ENCODE measurements at places on chromosomes 3 and 15. TPM values are rescaled to one million over a fixed set of nuclear protein-coding genes. Genes with fewer than 3 reads are reported as not detected.

SAMD7 gene
- total RNA-seq: not detected

SCN10A gene
- total RNA-seq: not detected

THPO gene
- not detected for total RNA-seq

FBXL22 gene
- 0.54 TPM for total RNA-seq

EPHB1 gene
- total RNA-seq: 0.46 TPM

ALDH1A2 gene
- total RNA-seq: 0.98 TPM

- H3K27ac ChIP-seq: no peak overlapping the region
- peaks cover 68% of the 10 kb centered on the region for H3K36me3 ChIP-seq
- H3K27me3 ChIP-seq: no peaks in the 10 kb centered on the region
- H3K4me3 ChIP-seq: no peak overlapping the region
- no peak for DNase-seq
- H3K4me1 ChIP-seq: no peaks in the 10 kb centered on the region
Measured at GRCh38 chr3:132504375-132504933, 87.2 kb downstream of the DNAJC13 start.

- DNase-seq: no peak
- peaks cover 6% of the 10 kb centered on the region for H3K4me1 ChIP-seq
- no peak overlapping the region for H3K27ac ChIP-seq
Measured at GRCh38 chr15:74667975-74668374, 27.8 kb downstream of the EDC3 start.

DNA sequence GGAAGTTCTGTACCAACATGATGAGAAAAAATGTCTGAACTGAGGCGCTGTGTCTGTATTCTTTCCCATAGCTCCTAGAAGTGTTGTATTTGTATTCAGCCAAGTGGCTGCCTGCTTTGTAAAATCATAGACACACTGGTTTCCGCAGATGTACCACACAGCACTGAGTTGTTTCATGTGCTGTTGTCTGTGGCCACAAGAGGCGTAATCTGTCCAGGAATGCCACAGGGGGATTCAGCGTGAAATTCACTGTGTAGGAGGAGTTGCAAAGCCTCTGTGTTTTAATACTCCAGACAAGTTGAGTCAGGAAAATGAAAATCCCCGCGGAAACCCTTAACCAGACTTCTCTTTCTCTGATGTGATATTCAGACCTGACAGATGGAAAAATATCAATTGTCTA lies 462.2 kb downstream of the NSUN3 start:
- no peak overlapping the region for H3K27ac ChIP-seq
- H3K4me1 ChIP-seq: no peaks in the 10 kb centered on the region
- no peak overlapping the region for H3K4me3 ChIP-seq
- no peaks in the 10 kb centered on the region for H3K36me3 ChIP-seq
- DNase-seq: no peak

GRCh38 chr15:83323296-83323711 lies 38.8 kb upstream of the BNC1 start:
- no peaks in the 10 kb centered on the region for H3K4me1 ChIP-seq
- no peak overlapping the region for H3K27ac ChIP-seq
- H3K36me3 ChIP-seq: no peaks in the 10 kb centered on the region

GRCh38 chr3:142244056-142244455 lies 18.7 kb upstream of the GK5 start:
- no peak overlapping the region for H3K27ac ChIP-seq
- DNase-seq: no peak
- H3K4me3 ChIP-seq: no peak overlapping the region
- H3K27me3 ChIP-seq: peaks cover 9% of the 10 kb centered on the region

GRCh38 chr3:123716411-123716810 lies 131.6 kb upstream of the HACD2 start:
- no peaks in the 10 kb centered on the region for H3K4me1 ChIP-seq
- H3K27ac ChIP-seq: no peak overlapping the region
- H3K27me3 ChIP-seq: no peaks in the 10 kb centered on the region
- no peaks in the 10 kb centered on the region for H3K36me3 ChIP-seq

DNA sequence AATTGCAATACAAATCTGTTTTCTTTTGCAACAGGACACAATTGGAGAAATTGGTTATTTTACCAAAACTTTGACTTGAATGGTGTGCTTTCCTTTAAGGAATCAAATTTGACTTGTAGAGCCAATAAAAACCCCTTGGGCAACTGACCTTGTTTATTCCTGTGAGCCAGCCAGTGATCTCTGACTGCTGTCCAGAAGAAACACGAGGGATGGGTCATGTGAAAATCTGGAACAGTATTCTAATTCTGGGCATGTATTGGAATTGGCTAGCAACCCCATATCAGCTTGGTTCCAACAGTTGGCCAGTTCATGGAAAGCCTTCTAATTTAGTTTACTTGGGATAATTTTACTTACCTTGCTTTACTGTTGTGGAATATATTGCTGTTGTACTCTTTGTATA lies 19.1 kb upstream of the HHATL start:
- no peaks in the 10 kb centered on the region for H3K36me3 ChIP-seq
- H3K27ac ChIP-seq: no peak overlapping the region
- H3K4me3 ChIP-seq: no peak overlapping the region
- H3K4me1 ChIP-seq: no peaks in the 10 kb centered on the region
- H3K27me3 ChIP-seq: no peaks in the 10 kb centered on the region

- no peaks in the 10 kb centered on the region for H3K36me3 ChIP-seq
- peaks cover 2% of the 10 kb centered on the region for H3K27me3 ChIP-seq
- no peaks in the 10 kb centered on the region for H3K4me1 ChIP-seq
- no peak for DNase-seq
Measured at GRCh38 chr15:48596841-48597240, 48.7 kb downstream of the FBN1 start.

GRCh38 chr3:56257826-56258225 lies 210.4 kb downstream of the ERC2 start:
- H3K27ac ChIP-seq: no peak overlapping the region
- H3K27me3 ChIP-seq: no peaks in the 10 kb centered on the region
- no peaks in the 10 kb centered on the region for H3K36me3 ChIP-seq
- H3K4me1 ChIP-seq: no peaks in the 10 kb centered on the region

DNA sequence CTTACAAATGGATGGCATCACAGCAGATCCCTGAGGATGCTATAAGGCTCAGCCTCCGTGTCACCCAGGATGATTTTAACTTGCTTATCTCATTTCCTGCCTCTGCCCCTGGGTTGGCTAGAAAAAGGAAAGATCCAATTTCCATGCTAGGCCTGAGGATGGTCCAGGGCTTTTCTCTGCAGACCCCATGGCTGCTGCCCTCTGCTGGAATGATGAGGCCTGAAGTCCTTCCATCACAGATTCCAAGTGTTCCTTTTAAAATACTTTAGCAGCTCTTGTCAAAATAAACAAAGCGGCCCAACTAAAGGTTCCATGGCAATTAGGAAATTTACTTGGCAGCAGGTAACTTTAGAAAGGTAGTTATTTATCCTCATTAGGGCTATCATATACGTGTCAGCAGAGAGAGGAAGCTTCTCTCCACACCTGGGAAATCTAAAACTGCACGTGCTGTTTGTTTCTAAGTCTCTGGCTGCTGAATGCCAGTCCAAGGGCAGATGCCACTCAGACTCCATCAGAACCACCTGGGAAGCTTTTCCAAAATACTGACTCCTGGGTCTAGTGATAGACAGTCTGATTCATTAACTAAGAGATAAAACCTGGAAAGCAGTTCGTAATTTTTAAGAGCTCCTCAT lies 401.9 kb upstream of the IL12A start:
- DNase-seq: no peak
- peaks cover 2% of the 10 kb centered on the region for H3K27me3 ChIP-seq
- H3K27ac ChIP-seq: no peak overlapping the region
- H3K4me3 ChIP-seq: no peak overlapping the region
- no peaks in the 10 kb centered on the region for H3K4me1 ChIP-seq

DNA sequence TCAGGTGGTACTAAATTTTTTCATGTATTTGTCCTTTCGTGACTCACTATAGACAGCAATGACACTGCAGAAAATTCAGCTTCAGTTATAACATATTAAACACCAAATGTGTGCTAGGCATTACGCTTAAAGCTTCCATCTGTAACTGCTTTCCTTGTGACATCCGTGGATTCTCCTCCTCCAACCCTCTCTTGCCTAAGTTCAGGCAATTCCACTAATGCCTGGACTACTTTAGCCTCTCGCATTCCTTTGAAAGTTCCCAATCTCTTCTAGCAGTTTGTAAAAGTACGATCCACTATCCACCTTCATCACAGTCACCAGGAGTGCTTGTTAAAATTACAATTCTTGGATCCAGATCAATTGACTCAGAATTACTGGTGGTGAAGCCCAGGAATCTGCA lies 17.7 kb downstream of the CCDC80 start:
- DNase-seq: no peak
- H3K36me3 ChIP-seq: no peaks in the 10 kb centered on the region
- no peaks in the 10 kb centered on the region for H3K27me3 ChIP-seq

DNA sequence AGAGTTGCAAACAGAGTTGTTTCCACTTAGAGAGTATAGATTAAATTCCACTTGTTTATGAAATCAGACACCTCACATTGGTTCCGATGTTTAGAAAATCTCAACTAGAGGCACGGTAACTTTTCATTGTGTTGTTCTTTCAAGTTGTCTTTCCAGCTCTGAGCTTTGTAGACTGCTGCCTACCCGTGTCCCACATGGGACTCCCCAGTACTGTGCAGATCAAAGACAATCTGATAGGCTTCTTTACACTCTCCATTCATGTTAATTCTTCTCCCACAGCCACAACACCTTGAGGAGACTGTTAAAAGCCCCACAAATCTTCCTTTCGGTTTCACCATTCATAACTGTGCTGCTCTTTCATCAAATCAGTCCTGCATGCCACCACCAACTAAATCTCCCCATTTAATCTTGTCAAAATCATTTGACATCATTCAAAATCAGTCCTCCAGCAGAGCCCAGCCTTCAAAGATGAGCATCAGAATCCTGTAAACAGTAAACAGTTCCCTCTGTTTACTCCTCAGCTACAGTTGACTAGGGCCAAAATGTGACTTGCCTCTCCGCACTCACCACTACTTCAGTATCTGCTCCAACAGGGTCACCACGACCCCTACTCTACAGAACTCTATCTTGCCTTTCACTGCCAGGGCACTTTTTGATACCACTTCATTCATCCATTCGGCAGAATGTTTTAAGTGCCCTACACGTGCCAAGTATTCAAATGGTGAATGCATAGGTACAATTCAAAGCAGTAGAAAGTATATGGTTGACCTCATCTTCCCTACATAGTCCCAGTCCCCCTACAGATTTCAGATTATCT lies 8.3 kb downstream of the ANXA2 start:
- DNase-seq: no peak
- H3K36me3 ChIP-seq: peaks cover 28% of the 10 kb centered on the region
- H3K27me3 ChIP-seq: no peaks in the 10 kb centered on the region
- H3K27ac ChIP-seq: peak overlapping the region; percentile 100

- H3K4me1 ChIP-seq: peaks cover 33% of the 10 kb centered on the region
- peak overlapping the region; percentile 87 for H3K27ac ChIP-seq
- peak overlapping the region; percentile 46 for H3K4me3 ChIP-seq
- DNase-seq: no peak
- peaks cover 2% of the 10 kb centered on the region for H3K36me3 ChIP-seq
- H3K27me3 ChIP-seq: no peaks in the 10 kb centered on the region
Measured at GRCh38 chr3:49902511-49903345, 945 bp downstream of the MST1R start.

DNA sequence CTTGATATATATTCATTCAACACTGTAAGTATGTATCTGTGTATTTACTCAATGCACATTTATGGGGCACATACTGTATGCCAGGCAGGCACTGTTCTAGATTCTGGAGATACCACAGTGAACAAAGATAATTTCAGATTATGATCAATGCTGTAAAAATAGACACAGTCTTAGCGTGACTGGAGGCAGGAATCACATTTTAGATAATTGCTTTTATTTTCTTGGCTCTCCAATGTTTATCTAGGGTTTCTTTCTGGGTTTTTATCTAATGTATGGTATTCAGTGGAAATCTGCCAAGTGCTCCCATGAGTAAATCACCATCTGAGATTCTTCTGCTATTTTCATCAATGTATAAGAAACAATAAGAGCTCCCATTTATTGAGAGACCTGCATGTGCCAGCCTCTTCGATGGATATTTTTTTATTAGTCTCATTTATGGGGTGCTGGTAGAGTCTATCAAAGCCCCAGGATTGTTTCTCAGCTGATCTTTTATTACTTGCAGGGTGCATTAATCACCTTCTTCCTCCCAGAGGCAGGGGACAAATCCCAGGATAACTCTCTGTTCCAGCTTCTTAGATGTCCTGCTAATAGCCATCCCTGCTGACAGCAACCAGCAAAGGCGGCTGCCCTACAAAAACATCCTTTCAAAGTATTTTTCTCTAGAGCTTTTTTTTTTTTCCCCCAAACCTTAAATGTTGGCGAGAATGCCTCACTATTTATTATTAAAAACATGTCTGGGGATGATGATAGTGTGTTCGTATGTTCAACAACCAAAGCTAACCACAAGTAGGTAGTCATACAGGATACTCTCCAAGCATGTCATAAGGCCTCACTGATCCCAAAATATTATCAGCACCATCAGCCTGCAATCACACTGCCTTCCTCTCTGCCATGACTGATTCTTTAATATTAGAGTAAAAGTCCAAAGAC lies 331.0 kb upstream of the RASGRP1 start:
- H3K27me3 ChIP-seq: no peaks in the 10 kb centered on the region
- H3K4me3 ChIP-seq: no peak overlapping the region
- H3K36me3 ChIP-seq: no peaks in the 10 kb centered on the region
- no peak for DNase-seq
- H3K4me1 ChIP-seq: 0 out of 2 replicates have a peak, but pooled peaks cover 3% of the 10 kb centered on the region

- no peak overlapping the region for H3K27ac ChIP-seq
- H3K4me1 ChIP-seq: no peaks in the 10 kb centered on the region
- no peaks in the 10 kb centered on the region for H3K36me3 ChIP-seq
- DNase-seq: no peak
- H3K27me3 ChIP-seq: peaks cover 2% of the 10 kb centered on the region
- no peak overlapping the region for H3K4me3 ChIP-seq
Measured at GRCh38 chr3:42960282-42960681, 18.8 kb upstream of the GASK1A start.

GRCh38 chr15:34154725-34155204 lies 52.9 kb downstream of the PGBD4 start:
- H3K27ac ChIP-seq: no peak overlapping the region
- DNase-seq: no peak
- no peaks in the 10 kb centered on the region for H3K27me3 ChIP-seq
- 0 out of 2 replicates have a peak, but pooled peaks cover 5% of the 10 kb centered on the region for H3K36me3 ChIP-seq

DNA sequence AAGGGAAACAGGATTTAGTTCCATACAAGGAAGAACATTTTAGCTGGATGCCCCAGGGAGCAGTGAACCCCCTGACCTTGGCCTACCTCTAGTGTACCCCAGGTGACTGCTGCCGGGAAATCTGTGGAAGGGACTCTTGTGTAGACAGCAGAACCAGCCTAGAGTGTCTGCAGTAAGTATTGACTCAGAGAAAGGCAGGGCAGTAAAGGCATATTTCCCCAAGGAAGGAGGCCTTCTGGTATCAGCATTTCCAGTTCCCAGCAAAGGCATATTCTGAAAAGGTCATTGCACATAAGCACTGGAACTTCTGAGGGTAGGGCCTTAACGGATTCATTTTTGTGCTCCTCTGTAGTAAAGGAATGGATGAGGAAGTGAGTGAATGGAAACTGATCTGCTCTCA lies 246.2 kb downstream of the FAM43A start:
- H3K27me3 ChIP-seq: no peaks in the 10 kb centered on the region
- no peak for DNase-seq
- peaks cover 3% of the 10 kb centered on the region for H3K4me1 ChIP-seq
- H3K27ac ChIP-seq: no peak overlapping the region

Data from Panc1 (cell line).